ENCODE measurements at places on chromosomes 1 and 21.

DNA sequence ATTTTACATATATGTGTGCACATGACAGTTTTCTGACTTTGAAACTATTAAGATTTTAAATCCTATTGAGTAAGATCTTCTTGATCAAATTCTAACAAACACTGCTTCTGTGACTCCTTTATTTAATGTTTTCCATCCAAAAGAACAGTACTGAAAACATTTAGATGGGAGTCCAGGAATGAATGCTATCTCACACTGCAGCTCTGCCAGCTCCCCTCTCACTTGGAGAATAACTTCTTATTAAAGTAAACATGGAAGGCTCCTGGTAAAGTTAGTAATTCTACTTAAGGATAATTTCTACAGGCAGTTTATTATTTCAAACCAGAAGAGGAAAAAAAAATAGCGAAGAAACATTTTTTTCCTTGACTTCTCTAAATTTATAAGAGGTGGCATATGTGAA, 349.1 kb downstream of the DPYD start:
- DNase-seq = no peak

GRCh38 chr1:235013512-235013911, 115.1 kb downstream of the TOMM20 start:
- no peak for DNase-seq

DNA sequence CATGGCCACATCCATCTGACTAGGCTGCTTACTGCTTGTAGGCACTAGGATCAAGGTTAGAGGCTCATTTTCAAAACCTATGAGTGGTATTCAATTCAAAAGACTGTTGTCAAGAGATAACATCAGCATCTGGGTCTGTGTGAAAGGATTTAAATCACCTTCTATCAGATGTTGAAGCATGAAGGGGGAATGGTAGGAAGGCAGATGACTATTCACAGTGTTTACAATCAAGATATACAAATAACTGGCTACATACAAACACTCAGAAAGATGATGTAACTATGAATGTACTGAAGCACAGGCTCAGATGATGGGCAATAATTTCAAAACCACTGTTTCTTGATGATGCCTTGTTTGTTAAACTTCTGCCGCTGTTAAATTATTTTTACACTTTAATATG, 249.2 kb downstream of the SLC45A1 start:
- no peak for DNase-seq

GRCh38 chr21:34126691-34127090, 53.3 kb downstream of the MRPS6 start:
- DNase-seq = no peak

DNA sequence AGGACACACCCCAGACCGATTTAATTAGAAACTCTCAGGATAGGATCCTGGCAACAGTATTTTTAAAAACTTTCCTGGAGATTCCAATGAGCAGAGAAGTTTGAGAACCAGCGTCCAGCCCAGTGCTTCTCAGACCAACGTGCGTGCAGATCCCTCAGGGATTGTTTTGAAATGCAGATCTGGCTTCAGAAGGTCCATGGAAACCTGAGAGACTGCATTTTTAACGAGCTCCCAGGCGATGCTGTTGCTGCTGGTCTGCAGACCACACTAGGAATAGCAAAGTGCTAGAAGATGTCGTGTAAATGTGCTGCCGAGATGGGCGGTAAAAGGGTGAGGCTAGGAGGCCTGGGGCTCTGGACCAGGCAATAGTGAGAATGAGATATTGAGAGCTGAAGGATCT, 18.4 kb upstream of the CASQ1 start:
- no peak for DNase-seq

- DNase-seq = no peak
Observed at GRCh38 chr1:245225322-245226202, 70.8 kb downstream of the KIF26B start.

DNA sequence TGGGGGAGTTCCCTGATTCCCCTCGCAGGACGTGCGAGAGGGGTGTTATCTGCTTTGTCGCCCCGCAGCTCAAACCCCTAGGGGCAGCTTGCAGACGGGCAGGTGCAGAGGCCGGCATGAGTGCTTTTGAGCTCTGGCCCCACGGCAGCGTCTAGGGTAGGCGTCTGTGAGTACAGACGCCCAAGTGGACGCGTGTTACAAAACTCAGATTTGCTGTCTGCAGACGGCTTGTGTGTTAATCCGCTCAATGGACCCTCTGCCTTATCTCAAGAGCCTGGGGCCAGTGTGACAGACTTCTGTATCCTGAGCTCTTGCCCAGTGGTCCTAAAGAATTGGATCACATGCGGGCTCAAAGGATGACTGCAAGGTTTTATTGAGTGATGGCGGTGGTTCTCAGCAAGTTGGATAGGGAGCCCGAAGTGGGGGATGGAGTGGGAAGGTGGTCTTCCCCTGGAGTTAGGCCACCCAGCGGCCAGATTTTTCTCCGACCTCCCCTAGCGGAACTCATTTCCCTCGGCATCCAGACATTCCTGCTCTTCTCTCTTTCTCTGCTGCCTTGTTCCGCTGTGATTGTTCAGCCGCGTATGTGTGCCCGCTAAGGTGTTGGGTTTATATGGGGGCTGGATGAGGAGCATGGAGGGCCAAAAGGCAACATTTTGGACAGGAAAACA, 9.4 kb downstream of the CFHR4 start:
- DNase-seq = no peak

DNA sequence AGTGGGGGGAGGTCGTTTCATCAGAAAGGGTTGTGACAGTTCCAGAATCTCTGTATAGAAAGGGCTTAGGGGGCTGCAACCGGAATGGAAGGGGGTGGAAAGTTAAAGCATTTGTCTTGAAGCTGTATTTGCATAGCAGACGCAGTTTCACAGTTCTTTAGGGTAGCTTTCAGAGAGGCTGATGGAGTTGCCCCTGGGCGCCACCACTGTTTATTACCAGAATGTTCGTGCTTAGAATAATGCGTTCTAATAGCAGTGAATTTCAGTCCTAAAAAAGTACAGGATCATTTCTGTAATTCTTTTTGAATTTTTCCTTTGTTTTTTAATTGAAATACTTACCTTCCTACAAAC, 1.3 kb downstream of the EXO1 start:
- DNase-seq = no peak

- no peak for DNase-seq
Observed at GRCh38 chr21:26164311-26164710, 6.3 kb downstream of the APP start.

DNA sequence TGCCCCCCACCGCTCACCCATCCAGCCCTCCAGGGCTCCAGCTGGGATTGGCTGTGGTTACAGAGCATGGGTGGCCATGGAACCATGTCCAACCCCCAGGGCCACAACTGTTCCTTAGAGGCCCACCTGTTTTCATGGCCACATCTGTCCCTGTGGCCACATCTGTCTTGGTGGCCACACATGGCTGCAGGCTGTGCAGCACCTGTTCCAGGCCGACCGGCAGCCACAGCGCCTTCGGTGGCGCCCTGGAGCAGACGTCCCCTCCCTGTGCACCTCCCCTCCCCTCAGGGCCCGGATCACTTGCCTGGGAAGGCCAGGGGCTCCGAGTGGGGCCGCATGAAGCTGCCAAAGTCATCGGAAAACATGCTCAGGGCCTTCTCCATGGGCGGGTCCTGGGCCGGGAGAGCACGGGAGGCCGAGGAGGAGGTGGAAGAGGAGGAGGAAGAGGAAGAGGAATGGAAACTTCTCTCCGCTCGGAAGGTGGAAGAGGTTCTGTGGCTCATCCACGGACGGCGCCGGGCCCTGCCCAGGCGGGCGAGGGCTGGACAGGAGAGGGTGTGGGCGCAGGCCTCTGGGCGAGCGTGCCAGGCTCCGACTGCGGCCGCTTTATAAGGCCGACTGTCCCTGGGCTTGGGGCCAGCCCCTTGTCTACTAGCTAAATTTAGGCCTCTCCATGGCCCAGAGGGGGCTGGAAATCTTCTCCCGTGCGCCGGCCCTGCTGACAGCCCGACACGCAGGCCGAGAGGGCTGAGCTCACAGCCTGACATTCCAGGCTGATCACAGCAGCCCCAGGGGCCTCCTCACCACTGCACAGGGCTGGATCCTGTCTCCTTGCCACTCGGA, at the start of gene HSPB7:
Gene HSPB7 (minus strand): TSS at position 583 of the 843 bp plus-strand sequence. CDS start 80 bp downstream, at position 503.
- DNase-seq = no peak
